ENCODE measurements at places on chromosomes 5 and 9. TPM values are rescaled to one million over a fixed set of nuclear protein-coding genes. Genes with fewer than 3 reads are reported as not detected.

GRCh38 chr5:115601701-115602590 lies at the start of gene TICAM2:
Gene TICAM2, minus strand, starts transcription at chr5:115602479. Its CDS starts 21,223 bp downstream, at chr5:115581256.
- DNase-seq = peak; percentile 96

DNA sequence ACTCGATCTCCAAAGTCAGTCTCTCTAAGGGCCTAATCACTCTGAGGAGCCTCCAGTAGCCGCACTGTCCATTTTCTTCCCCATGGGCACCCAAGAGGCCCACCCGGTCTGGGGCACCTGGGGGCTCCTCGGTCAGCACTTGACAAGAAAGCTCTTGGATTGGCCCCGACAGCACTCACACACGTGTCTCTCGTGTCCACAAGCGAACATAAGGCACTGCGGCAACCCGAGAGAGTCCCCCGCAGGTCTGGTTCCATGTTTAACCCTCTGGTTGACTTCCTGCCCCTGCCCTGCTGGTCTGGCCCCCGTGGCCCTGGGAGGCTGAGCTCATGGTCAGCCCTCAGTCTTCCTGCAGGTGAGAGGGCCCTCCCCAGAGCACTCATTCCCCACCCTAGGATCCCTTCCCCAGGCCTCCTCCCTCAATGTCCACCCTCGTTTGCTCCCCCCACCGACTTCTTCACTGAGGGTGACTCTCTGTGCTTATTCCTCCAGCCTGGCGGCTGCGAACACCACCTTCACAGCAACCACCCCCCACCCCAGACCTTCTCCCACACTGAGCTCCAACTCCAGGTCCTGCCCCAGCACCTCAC lies 16.3 kb upstream of the LRRC14B start:
- DNase-seq = peak; percentile 36

DNA sequence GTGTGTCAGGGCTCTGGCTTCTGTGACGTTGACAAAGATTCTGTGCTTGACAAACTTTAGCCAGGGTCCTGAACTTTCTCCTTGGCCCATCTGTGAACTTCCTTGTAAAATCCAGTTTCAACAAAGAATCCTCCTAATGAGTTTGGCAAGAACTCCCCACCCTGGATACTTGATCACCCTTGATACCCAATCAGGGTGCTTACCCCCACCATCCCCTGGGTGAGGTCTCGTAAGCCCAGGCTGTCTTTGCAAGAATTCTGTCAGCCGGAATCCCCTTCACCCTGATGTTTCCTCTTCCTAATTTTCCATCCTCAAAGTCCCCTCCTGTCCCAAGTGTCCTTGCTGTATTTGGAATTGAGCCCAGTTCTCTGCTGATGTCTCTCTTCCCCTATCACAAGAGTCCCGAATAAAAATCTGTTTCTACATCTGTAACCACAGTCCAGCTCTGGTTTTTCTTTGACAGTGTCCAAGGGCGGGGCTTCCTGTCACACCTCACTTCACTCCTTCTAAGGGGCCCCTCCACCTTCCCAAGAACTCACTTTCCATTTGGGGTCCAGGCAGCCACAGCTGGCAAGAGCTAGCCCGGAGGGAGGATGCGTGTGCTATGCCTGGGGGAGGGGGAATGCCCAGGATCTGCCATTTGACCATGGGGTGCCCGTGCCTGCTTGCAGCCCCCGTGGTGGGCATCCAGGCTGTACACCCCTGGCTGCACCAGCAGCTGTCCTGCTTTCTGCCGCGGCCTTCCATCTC lies 2.7 kb upstream of the CARD19 start:
- peak; percentile 78 for DNase-seq

GRCh38 chr9:116286297-116286696 lies 132.7 kb downstream of the PAPPA start:
- no peak for DNase-seq

- peak; percentile 96 for DNase-seq
These were observed 38.0 kb downstream of the PAX5 start for GRCh38 chr9:36995927-36996705.

GRCh38 chr9:82923092-82923911 lies 139.6 kb downstream of the RASEF start:
- no peak for DNase-seq

DNA sequence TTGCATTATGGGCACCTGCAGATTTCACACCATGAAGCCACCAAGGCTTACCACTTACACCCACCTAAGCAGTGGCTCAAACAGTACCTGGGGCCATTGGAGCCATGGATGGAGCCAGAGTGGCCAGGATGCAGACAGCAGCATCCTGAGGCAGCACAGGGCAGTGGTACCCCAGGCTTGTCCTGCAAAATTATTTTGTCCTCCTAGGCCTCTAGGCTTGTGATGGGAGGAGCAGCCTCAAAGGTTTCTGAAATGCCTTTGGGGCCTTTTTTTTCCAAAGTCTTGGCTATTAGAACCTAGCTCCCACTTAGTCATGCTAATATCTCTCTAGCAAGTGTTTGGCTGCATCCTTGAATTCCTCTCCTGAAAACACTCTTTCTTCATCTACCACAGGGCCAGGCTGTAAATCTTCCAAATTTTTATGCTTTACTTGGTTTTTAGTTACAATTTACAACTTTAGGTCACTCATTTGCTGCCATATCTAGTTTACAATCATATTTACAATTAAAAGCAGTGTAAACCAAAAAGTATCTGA lies 15.7 kb downstream of the TMC1 start:
- DNase-seq = no peak

DNA sequence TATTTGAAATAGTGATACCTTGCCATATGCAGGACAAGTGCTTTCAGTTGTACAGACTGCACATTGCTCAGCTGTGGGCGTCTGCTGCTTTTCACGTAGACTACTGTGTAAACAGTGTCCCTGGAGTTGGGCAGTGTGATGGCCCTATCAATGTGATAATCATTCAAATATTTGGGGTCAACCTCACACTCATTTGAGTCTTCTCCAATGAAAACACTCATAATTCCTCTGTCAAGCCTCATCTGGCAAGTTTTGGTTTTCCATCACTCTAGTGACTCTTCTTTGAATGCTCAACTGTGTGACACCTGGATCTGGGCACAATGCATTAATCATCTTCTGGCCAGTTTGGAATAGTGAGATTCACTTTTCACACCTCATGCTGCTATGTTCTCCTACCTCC lies 64.4 kb downstream of the UGCG start:
- DNase-seq = peak; percentile 51

DNA sequence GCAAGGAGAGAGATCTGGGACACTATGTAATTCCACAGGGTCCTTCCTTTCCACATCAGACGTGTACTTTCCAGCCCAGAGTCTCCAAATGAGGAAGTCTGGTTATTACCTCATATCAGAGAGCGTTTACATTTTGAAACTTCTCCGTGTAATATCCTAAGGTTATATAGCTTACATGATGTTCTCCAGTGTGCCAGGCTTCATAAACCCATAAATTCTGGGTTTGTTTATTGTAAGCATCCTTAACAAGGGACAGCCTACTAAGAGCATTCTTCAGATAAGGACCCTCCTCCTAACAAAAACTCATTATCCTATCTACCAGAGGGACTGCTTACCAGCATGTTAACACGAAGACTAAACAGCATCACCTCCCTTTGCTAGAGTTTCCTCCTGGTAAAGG lies 17.9 kb downstream of the SRFBP1 start:
- DNase-seq = no peak

DNA sequence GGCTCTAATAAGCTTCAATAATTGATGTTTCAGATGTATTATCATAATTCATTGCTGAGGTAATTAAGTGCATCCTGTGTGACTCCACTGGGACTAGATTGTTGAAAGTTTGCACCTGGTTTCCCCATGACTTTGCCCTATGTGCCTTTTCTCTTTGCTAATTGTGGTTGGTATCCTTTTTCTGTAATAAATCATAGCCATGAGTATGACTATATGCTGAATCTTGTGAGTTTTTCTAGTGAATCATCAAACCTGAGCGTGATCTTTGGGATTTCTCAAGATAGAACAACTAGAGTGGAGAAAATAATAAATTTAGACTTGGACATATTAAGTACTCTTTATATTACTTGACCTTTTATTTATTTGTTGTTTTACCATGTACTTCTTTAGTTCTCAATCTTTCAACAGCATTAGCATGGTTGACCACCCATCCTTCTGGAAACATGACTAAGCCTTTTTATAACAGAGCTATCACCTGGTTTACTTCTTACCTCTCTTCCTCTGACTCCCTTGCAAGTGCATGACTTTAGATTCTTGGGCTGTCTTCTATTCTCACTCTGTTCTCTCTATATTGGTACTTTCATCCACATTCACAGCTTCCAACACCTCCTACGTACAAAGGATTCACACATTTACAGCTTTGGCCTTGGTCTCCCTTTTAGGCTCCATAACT lies 239.6 kb upstream of the TAS2R1 start:
- no peak for DNase-seq

DNA sequence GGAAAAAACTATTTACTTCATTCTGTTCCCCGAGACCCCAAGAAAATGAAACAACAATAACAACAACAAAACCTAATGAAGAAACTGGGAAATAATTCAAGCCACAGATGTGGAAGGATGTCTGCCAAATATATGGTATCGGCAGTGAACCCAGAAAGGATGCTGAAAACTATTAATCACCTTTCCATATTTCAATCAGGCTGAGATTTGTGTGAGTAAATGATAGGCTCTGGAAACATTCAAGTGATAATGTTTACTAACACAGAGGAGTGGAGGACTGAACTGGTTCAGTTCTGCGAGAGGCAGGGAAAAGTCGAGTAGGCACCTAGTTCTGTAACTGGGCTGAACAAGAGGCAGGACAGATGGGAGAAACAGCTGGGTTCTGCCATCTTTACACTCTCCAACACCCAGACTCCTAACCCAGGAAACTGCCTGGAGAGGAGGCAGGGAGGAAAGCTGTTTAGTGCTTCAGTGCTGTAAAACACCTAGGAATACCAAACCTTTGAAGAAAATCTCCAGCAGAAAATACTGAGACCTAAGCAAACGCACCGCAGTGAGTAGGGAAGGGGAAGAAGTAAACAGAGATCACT lies 96.8 kb upstream of the GNA14 start:
- DNase-seq = no peak

Gene PCA3
- total RNA-seq = 0.36 TPM

Gene SMC2
- total RNA-seq = 9.1 TPM

Gene ADGRD2
- not detected for total RNA-seq

Gene IL5
- total RNA-seq = not detected

Gene GRIA1
- 0.29 TPM for total RNA-seq

Gene LCN2
- not detected for total RNA-seq

Gene PCDHB3
- 0.36 TPM for total RNA-seq

Gene NREP
- total RNA-seq = 150 TPM

Gene GDA
- not detected for total RNA-seq

Gene CDKN2B-AS1
- 15.2 TPM for total RNA-seq

Data from osteoblast (primary cell).